ENCODE measurements at places on chromosomes 4 and X. TPM values are rescaled to one million over a fixed set of nuclear protein-coding genes. Genes with fewer than 3 reads are reported as not detected.

GPR173 gene
- total RNA-seq: 0.72 TPM

S100G gene
- total RNA-seq: not detected

TMEM154 gene
- total RNA-seq: 1.3 TPM

IDH3G gene
- 68.9 TPM for total RNA-seq

AKAP4 gene
- total RNA-seq: not detected

F8A1 gene
- 6.4 TPM for total RNA-seq

MXRA5 gene
- not detected for total RNA-seq

MAP7D2 gene
- total RNA-seq: 0.45 TPM

PRMT9 gene
- total RNA-seq: 10.5 TPM

PF4V1 gene
- not detected for total RNA-seq

MID1 gene
- total RNA-seq: 9.1 TPM

FAM236D gene
- not detected for total RNA-seq

RNF150 gene
- total RNA-seq: 2.4 TPM

FAM9C gene
- total RNA-seq: not detected

CT45A1 gene
- total RNA-seq: not detected

WDFY3 gene
- 23.4 TPM for total RNA-seq

ZAR1 gene
- total RNA-seq: not detected

NWD2 gene
- not detected for total RNA-seq

MAP3K15 gene
- total RNA-seq: 1.4 TPM

SGMS2 gene
- total RNA-seq: 51.1 TPM

TMEM144 gene
- 1.8 TPM for total RNA-seq

ATP8A1 gene
- total RNA-seq: 1.3 TPM

GRK4 gene
- total RNA-seq: 3.3 TPM

SPOCK3 gene
- total RNA-seq: not detected

FAAH2 gene
- not detected for total RNA-seq

UPF3B gene
- total RNA-seq: 3.7 TPM

IL13RA1 gene
- total RNA-seq: 82.7 TPM

All from H4 (cell line).